ENCODE measurements at places on chromosomes 3 and 15. TPM values are rescaled to one million over a fixed set of nuclear protein-coding genes. Genes with fewer than 3 reads are reported as not detected.

DNA sequence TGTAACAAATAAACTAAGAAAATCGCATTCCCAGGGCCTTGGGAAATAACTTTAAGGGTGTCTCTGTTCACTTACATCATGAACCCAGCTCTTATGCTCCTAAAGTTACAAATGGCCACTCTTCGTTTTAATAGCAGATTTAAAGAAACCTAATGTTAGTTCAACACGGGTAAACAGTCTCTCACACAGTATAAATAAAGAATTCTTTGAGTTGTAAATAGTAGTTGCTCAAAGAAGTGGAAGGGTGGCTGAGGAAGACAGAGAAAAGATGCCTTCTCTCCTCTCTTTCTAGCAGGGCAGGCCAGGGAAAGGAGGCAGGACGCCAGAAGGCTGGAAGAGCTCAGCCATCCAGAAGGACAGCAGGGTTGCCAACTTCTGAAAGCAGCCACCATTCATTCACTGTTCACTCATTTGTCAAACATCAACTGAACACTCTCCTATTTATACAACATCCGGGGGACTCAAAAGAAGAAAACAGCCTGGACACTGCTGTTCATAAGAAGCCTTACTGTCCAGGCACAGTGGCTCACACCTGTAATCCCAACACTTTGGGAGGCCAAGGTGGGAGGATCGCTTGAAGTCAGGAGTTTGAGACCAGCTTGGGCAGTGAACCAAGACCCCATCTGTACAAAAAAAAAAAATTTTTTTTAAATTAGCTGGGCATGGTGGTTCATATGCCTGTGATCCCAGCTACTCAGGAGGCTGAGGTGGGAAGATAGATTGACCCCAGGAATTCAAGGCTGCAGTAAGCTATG lies 47.3 kb downstream of the WWTR1 start:
- DNase-seq: peak; percentile 68

GRCh38 chr3:145801696-145802095 lies 359.3 kb downstream of the PLOD2 start:
- no peak for DNase-seq

GRCh38 chr15:78002996-78003395 lies 74.5 kb downstream of the TBC1D2B start:
- DNase-seq: no peak

DNA sequence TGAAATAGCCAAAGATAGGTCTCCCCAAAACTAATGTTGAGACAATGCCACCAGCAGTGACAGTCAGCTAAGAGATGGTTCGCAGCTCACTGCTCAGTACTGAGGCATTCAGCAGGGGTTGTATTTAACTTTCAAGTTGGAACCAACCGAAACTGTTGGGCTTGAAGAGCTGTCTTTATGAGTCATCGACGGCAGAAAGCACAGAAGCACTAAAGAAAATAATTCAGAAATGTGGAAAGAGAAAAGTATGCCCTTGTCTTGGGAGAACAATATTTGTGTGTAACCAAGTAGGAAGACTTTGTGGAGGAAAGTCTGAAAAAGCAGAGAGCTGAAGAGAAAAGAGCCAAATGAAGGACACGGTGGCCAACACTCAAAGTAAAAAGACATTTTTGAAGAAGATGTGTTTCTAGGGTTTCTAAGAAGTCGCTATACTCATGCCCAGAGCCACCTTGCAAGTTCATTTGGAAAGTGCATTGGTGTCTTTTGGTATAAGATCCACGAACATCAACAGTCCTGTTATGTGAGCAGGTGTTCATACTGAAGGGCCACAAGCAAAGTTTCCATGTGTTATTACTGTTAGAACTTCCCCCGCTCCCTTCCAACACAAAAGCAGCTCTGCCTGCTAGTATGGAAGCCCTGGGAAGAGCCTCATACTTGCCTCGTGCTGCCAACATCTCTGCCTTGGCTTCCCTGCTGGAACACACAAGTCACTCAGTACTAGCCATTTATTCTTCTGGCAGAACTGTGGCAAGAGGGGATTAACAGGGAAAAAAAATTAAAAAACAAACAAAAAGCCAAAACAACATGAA lies 4.1 kb upstream of the RARB start:
- DNase-seq: peak; percentile 21

The PLIN1 gene
- total RNA-seq: 0.17 TPM

DNA sequence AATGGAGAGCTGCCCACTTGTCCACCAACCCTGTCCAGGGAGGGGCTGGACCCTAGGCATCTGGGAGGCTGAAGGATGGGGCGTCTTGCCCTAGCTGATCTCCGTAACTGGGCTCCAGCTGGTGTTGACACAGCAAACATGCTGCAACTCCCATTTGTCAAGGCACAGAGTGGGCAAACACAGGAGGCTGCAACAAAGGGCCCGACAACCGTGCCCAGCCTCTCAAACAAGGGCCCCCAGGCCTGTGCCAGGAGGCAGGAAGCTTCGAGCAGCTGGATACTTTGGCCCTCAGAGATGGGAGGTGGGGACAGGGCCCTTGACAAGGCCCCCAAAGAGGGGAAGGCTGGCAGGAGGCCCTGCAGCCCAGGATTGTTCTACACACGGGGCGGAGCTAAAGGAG lies 64.2 kb upstream of the TMEM115 start:
- no peak for DNase-seq

DNA sequence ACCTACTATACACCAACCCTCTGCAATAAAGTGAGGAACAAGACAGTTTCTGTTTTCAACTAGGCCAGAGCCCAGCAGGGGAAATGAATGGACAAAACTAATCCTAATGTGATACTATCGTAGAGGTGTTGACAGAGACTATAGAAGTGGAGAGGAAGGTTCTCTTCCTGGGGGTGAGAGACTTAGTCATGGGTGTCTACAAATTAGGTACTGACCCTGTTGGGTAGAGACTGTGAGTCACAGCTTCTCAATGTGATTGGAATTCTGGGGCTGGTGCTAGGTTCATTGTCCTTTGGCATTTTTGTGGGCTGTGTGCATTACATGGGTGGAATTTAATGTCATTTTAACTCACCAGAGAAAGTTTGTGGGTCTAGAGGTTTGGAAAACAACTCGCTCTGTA lies 79.3 kb downstream of the ADAMTSL3 start:
- peak; percentile 68 for DNase-seq

The MUC20 gene
- not detected for total RNA-seq

DNA sequence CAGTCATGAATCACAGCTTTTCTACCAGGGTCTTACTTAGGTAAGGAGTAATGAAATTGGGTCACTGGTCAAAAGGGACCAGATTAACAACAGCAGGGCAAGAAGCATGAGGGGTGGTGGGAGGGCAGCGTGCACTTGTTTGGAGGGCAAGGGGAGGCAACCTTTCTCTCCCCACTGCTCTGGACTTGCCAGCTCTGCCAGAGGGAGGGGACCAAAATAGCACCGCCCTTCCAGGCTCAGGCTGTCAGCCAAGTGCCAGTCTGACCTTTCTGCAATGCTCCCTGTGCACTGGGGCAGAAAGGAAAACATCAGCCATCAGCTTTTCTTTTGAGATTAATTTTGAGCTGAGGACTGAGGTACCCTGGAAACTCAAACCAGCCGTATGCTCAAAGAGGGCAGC lies 4.5 kb upstream of the ULK3 start:
- DNase-seq: no peak

The KCTD6 gene
- total RNA-seq: 13.4 TPM

DNA sequence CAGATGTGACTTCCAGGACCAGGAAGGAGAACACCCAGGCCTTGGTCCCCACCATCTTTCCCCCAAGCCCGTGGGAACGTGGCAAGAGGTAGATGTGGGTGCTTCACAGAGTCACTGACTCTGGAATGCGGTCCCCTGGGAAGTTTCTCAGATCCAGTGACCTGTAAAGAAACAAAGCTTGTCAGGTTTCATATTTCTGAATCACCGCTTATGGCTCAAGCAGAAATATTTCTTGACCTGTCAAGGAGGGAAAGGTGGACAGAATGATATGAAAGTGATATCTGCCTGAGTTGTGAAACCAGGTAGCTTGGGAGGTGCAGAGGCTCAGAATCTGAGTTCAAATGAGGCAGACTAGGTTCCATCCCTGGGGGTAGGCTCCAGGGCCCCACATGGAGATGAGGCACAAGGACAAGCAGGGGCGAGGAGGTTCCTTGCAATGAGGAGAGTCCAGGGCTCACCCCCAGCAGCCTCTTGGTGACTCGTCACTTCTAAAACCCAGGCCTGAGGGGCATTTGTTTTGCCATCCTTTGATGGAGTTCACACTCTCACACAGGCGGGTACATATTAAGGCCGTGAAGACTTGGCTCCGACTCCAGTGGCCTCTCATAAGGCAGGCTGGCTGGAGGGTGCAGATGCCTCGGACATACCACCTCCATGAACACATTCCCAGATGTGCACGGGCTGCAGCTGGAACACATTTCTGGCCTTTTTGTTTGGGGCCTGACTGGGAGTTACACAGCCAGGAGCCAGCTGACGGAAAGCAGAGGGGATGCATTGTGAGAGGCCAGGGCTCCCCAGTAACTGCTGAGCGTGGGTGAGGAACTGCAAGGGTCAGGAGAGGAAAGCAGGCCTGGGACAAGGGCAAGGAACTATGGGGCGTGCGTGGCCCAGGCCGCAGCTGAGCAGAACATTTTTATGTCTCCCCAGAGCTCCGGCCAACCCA lies 1.3 kb downstream of the CILP start:
- DNase-seq: no peak

- DNase-seq: no peak
These were observed 83.5 kb downstream of the C3orf70 start for GRCh38 chr3:185069037-185070030.

The UBE2E2 gene
- total RNA-seq: 24.3 TPM

GRCh38 chr3:47712398-47712797 lies 69.3 kb downstream of the SMARCC1 start:
- no peak for DNase-seq

DNA sequence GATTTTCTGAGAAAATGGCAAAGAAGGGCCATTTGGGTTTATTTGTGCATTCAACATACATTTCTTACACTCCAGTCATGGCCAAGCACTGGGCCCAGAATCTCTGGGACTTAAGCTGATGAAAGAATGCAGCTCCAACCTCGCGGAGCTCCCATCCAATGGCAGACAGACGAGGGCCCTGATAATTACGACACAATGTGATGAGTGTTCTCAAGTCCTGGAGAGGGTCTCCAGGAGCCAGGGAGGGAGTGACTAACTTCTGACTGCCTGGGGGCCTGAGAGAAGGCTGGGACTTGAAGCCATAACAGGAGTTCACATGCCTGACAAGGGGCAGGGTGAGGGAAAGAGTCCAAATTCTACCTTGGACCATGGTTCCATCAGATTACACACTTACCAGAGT lies 42.6 kb upstream of the BNC1 start:
- peak; percentile 5 for DNase-seq

- DNase-seq: no peak
These were observed 439.4 kb downstream of the RAP2B start for GRCh38 chr3:153601374-153601853.

DNA sequence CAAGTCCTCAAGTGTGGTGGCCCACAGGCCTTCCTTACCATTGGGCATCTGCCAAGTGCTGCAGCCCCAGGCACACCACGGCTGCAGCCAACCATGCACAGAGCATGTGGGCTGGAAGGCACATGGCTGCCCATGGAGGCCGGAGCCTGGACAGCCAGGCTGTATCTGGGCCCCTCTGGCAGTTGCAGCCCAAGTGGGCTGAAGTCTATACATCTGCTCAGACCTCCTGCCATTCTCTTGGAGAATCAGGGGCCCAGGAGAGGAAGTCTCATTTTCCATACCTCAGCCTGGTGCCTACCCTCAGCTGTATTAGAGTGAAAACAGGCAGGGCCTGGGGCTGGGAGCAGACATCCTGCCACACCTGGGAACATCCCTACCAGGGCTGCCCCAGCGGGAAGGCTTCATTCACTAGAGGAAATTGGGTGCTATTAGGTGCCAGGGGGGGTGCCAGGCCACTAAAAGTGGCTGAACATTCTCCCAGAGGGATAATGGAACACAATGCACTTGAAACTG lies 48.0 kb upstream of the SLCO2A1 start:
- DNase-seq: peak; percentile 37

DNA sequence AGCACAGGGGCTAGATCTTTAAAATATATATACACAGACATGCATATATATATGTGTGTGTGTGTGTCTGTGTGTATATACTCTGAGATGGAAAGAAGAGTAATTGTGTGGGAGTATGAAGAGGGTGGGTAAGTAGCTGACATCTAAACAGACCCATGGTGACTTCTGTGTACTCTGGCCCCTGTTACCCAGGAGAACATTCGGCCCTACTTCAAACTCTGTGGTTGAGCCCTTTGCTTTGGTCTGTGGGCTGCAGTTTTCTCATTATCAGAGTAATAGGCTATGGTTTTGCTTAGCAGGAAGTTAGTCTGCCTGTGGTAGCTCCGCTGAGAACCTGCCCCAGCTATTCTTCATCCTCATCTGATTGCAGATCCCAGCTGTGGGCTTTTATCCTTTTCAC lies 141.4 kb downstream of the RBPMS2 start:
- no peak for DNase-seq

DNA sequence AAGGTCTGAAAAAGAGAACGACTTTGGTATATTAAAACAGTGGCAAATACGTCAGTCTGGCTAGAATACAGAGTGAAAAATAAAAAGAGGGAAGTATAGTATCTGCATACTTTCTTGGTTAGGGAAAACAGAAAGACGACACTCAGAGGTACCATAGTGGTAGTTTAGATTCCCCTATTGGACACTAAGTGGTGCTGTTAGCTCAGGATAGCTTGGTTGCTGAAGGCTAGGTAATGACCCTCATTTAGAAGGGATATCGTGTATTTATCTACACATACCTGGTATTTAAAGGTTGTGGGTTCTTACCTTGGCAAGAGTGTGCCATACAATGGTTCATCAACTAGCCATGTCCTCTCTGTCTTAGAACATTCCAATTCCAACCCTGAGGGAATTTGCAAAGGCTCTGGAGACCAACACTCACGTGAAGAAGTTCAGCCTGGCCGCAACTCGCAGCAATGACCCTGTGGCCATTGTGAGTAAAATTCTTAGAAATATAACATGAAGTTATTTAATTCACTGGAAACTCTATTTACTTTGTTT lies 31.0 kb downstream of the TMOD2 start:
- DNase-seq: no peak

GRCh38 chr3:146803745-146804144 lies 198.6 kb upstream of the PLSCR5 start:
- DNase-seq: no peak

DNA sequence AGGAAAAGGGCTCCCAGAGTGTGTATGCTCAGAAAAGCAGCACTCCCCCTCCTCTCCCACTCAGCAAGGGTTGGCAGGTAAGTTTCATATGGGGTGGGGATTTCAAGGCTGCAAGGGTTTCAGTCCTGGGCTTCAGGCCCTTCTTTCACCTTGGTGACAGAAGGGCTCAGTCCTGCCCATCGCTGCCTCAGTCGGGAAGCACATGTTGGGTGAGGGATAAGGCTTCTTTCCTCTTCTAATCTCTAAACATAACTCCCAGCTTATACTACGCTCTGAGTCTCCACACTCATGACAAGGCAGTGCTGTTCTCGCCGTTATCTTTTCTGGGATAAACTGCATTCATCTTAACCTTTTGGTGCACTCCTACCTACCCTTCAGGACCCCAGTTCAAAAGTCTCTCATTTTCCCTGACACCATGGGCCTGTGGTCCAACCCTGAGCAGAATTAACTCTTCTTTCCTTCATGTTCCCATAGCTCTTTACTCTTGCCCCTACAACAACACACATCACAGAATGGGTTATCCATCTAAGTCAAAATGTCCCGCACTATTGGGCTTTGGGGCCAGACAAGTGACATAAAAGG lies 17.0 kb downstream of the RAB43 start:
- no peak for DNase-seq

GRCh38 chr3:114902691-114903101 lies 244.4 kb downstream of the ZBTB20 start:
- no peak for DNase-seq

The AEN gene
- 33.5 TPM for total RNA-seq

GRCh38 chr3:80152692-80153091 lies 384.9 kb upstream of the ROBO1 start:
- no peak for DNase-seq

GRCh38 chr3:26653811-26654425 lies 31.3 kb downstream of the LRRC3B start:
- no peak for DNase-seq
